ENCODE measurements at places on chromosomes 3 and 15.

DNA sequence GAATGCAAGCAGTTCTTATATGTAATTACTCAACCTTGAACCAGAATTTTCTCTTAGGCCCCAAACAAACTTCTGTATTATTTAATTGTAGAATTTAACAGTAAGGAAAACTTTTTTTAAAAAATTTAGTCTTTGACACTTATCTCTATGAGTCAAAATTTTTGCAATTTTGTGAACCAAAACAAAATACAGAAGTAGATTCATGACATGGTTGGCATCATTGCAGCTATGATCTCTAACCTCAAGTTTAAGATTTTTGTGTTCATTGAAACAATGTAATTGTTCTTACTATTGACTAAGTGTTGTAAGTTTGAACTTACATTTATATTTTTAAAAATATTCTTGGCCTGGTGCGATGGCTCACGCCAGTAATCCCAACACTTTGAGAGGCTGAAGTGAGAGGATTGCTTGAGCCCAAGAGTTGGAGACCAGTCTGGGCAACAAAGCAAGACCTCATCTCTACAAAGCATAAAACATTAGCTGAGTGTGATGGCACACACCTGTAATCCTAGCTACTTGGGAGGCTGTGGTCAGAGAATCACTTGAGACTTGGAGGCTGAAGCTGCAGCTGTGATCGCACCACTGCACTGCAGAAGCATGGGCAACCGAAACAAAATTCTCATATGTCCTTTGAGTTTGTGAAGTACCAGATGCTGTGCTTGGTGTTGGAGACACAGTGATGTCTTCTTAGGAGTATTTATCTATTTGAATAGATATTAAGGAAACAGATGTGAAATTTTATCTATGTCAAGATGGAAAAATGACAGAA is 39.7 kb downstream of the STT3B start:
- DNase-seq = no peak

GRCh38 chr15:79702621-79703020 is 194.2 kb downstream of the MTHFS start:
- no peak for DNase-seq

DNA sequence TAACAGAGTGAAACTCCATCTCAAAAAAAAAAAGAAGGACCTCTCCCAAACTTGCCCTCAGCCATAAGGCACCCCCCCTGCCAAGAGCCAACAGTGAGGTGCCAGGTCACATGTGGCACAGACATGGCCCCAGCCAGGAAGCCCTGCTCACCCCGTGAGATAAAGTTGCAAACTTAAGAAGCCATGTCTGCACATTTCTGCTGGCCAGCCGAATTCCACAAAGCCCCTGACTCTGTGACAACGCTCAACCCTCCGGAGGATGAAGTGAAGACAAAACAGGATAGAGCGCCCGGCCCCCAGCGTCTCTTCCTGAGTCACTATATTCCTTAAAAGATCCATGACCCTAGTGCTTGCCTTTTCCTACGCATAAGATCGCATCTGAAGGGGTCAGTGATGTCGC is 188.1 kb downstream of the XXYLT1 start:
- DNase-seq = no peak

- DNase-seq = no peak
These were observed 20.7 kb downstream of the MB21D2 start for GRCh38 chr3:192897005-192897404.

DNA sequence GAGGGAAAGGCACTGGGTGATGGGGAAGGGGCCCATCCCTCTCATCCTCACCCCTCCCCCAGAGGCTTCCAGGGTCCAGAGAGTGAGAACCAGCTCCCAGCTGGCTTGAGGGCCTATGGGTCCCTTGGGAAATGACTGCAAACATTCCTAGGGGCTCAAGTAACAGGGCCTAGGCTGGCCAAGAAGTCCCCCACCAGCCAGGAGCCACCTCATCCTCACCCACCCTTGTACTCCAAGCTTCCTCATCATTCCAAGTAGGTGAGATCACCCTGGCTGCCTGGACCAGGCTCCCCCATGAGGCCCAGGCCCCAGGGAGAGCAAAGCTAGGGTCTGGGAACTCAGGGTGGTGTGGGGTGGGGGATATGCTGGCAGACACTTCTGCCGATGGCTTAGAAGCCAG is 14.8 kb downstream of the LOXL1 start:
- no peak for DNase-seq

- no peak for DNase-seq
These were observed 68.9 kb downstream of the WWTR1 start for GRCh38 chr3:149588909-149589308.

DNA sequence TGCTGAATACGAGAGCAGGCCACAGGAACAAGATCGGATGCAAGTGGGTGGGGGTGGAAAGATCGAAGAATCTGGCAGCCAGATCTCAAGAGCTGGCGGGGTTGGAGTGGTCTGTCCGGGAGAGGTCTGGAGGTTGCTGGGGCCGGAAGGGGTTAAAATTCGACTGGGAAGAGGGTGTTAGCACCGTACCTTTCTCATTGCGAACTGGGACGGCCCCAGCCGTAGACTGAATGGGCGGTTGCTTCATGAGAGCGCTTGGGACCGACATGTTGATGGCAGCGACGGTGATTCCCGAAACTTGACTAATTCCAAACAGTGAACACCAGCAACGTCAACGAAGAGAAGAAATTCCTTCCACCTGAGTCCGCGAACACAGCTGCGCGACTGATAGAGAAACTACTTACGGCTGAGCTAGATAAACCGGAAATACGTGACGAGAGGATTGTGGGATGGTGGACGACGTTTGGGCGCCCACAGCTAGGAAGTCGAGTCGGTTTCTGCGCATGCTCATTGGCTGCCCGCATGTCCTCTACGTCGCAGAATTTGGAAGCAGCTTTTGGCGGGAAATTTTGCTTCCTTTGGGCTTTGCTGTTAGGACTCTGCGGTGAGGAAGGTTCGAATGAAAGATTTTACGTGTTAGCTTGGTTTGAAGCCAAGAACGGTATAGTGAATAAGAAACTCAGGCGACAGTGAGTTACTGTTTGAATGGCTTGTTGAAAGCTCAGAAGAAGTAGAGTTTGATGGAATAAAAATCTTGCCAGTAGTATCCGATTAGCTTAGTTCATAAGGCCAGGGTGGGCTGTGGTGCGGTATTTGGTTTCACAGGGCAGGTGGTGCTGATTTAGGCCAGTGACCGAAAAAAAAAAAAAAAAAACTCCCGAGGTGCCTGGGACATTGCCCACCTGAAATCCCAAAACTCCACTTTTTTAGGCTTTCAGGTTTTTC is at the start of gene MFAP1:
MFAP1 (minus strand) TSS at position 389 of the 945 bp plus-strand sequence; CDS start at position 268, 121 bp downstream.
- peak; percentile 94 for DNase-seq

- no peak for DNase-seq
These were observed 60.9 kb upstream of the PYGO1 start for GRCh38 chr15:55649058-55649423.

DNA sequence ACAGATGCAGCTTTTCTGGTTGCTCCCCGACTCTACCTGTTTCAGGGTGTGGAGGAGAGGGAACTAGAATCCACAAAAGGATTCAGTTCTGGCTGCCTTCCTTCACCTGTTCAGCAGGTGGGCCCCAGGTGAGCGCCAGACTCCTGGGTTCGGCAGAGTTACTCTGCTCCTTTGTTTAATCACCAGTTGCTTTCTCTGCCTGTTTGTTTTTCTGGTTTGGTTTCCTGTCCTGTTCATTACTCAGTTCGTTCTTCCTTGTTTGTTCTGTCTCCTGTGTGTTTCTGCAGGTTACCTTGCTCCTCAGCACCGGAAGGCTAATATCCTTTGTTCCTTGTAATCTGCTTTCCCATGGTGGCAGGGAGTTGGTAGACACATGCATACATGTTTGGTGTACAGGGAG is 508.5 kb upstream of the ATP11B start:
- DNase-seq = no peak

- DNase-seq = peak; percentile 85
These were observed 11.6 kb downstream of the XIRP1 start for GRCh38 chr3:39180546-39181346.

DNA sequence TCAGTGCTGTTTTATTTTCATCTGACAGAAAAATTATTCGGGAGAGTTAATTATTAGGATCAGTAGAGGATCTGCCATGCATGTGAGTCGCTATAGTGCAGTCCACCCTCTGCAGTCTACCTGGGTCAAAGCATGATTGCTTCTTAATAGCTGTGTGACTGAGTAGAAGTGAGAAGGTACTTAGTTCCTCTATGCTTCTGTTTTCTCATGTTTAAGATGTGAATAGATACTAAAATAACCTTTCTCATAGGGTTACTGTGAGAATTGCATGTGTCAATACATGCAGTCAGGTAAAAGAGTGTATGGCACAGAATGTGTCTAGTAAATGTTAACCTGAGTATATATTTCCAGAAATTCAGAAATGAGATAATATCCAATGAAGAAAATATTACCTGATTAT is 435.7 kb downstream of the NAALADL2 start:
- no peak for DNase-seq

- no peak for DNase-seq
These were observed 51.3 kb upstream of the FGD5 start for GRCh38 chr3:14767245-14768051.

- no peak for DNase-seq
These were observed 42.3 kb downstream of the RSRC1 start for GRCh38 chr3:158152186-158152585.

GRCh38 chr3:111846717-111847116 is 12.3 kb upstream of the PHLDB2 start:
- no peak for DNase-seq

DNA sequence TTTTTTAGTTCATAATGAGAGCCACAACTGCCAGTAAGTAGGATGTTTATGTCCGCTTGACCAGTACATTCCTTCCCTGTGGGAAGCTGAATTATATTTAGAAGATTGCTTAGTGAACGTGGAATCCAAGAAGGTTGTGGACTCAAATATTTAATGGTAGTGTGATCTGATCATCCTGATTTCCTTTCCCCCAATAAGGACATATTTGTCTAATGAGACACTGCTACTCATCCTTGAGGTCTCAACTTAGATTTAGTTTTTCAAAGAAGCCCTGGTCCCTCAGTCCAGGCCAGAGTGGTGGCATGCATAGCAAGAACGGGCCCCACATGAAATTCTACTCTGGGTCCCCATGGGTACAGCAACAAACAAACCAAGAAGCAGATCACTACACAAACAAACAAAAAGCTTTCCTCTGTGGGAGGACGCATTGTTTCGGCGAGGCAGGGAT is 60.8 kb downstream of the USP13 start:
- DNase-seq = no peak

- no peak for DNase-seq
These were observed 42.0 kb downstream of the GSK3B start for GRCh38 chr3:120052225-120052624.

GRCh38 chr3:139230391-139230790 is 113.4 kb upstream of the MRPS22 start:
- no peak for DNase-seq

DNA sequence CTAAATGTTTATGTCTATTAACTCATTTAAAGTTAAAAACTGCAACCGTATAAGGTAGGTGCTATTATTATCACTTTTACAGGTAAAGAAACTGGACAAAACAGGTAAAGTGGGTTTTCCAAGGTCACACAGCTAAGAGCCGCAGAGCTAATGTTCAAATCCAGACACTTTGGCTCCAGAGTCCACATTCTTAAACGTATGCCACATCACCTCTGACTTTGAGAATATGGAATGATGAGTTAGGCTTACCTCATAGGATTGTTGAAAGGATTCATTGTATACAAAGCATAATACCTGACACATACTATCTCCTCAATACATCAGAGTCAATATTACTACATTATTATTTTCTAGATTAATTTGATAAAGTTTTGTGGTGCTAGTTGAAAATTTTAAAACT is 240.9 kb upstream of the STT3B start:
- DNase-seq = no peak

DNA sequence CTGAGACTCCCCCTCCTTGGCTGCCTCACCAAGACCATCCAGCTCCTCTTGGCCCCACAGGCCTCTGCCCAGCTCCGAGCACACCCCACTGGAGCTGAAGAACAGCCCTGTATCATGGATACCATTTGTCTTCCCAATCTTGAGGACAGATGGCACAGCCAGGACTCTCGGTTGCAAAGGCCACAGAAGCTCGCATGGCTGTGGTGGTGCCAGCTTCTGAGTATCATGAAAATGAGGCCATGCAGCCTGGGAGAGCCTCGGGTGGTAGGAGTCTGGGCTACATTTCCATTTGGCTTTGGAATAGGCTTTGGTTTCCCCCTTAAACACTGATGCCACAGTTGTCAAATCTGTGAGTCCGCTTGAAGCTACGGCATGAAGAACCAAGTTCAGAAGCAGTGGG is 106.6 kb downstream of the SEMA5B start:
- DNase-seq = no peak

DNA sequence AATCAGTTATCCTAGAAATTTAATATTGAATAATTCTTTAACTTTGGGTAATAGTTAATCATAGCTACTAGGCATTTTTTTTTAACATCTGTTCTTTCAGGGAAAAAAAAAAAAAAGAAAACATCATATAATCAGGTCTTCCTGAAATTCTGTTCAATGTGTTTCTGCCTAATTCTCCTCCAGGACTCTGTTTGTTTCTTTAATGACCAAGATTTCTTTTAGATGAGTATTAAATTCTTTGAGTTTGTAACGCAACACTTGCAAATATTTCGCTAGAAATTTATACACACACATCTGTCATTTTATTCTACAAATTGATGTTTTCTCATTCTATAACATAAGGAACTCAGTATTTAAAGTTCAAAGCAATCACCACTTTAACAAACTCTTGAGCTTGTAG is 56.7 kb downstream of the ALCAM start:
- DNase-seq = no peak

DNA sequence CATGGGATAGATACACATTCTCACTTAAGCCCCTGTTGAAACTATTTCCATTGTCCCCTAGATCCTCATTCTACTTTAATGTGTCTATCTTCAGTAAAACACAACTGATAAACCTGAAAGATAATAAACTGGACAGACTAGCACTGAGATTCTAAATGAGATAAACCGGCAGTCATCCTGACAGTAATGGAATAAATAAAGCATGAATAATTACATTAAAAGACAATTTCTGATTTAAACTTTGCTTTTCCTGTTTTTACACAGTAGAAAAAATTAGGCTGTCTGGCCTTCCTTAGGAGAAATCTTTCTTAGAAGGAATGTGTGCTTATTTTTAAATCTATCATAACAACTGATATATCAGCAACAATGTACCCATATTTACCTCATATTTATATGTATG is 232.4 kb downstream of the FHIT start:
- no peak for DNase-seq

- DNase-seq = no peak
These were observed 77.9 kb downstream of the SPSB4 start for GRCh38 chr3:141129049-141129448.

DNA sequence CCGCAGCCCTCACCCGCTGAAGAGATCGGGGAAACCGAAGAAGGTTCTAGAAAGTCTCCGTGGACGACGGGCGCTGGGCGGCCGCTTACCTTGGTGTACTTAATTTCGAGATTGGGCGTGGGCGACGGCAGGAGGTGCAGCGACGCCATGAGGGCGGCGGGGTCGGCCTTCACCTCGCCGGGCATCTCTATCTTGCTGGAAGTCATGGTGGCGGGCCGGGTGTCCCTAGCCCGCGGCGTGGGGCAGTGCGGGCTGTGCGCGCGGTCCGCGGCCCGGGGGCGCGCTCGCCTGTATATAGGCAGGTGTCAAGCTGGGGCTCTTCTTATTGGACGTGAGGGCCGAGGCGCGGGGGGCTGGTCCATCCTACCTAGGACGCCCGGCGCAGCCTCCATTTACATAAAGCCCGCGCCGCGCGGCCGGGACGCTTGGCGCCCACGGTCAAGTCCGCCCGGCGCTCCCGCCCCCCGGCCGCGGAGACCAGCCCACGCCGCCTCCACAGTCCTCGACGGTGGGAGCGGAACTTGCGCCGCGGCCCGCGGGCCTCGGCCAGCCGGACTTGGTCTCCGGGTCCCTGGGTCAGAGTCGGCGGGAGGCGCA is at the start of gene ALDH1A2:
ALDH1A2 (minus strand) TSS at position 267 of the 597 bp plus-strand sequence; CDS start at position 206, 61 bp downstream.
- DNase-seq = peak; percentile 9

All from activated naive CD4-positive, alpha-beta T cell treated with anti-CD3 and anti-CD28 coated beads, Interleukin-2, amount 50 U/mL, for 72 hours (primary cell).